ENCODE measurements at places on chromosomes 4 and X.

- no peak for DNase-seq
Measured at GRCh38 chrX:42943051-42943974, 165.3 kb upstream of the PPP1R2C start.

- no peak for DNase-seq
Measured at GRCh38 chr4:1869530-1870327, 1.5 kb upstream of the NSD2 start.

DNA sequence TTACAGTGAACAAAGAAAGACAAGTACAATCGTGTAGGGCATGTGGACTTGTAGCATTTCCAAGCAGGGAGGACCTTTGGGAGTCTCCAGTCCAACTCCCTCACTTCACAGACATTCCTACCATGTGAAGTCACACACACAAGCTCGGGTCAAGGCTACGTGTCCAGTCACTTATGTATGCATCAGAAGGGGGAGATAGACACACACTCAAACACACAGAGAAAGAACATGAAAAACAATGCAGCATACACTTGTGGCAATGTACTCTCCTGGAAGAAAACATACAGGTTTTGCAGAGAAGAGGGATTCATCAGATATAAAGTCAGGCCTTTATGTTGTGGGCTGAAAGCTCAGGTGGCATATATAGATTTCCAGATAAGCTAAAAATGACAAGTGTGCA, 136.1 kb upstream of the MID1 start:
- no peak for DNase-seq

DNA sequence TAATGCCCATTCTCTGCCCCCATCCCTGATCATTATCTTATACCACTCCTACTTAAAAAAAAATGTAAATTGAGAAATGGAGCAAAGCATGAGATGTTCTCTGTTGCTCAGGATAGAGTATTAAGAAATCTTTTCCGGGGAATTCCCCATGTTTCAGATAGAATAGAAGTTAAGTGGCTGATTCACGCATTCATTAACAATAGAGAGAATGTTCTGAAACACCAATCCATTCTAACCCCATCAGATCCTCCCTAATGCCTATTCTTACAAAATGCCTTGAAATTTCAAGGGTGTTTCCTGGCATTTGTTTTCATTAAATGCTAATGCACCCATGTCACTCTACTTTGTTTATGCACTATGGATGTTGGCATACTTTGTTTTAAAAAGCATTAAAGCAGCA, 101.1 kb downstream of the AREG start:
- no peak for DNase-seq

DNA sequence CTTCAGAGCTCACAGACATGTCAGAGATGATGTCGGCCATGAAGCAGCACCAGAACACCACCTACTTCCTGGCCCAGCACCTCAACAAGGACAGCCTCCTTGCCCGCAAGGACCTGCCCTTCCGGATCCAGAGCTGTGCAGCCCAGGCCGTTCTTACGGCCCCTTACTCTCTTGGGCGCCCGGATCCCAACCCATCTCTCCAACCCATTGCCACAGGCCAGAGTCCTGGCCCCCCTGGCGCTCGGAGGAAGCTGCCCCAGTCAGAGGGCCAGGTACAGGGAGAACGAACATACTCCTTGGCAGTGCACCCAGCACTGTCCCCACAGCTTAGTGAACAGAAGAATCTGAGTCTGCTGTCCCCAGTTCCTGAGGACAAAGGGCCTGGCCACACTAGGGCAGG, 27.9 kb upstream of the PRPS1 start:
- no peak for DNase-seq

DNA sequence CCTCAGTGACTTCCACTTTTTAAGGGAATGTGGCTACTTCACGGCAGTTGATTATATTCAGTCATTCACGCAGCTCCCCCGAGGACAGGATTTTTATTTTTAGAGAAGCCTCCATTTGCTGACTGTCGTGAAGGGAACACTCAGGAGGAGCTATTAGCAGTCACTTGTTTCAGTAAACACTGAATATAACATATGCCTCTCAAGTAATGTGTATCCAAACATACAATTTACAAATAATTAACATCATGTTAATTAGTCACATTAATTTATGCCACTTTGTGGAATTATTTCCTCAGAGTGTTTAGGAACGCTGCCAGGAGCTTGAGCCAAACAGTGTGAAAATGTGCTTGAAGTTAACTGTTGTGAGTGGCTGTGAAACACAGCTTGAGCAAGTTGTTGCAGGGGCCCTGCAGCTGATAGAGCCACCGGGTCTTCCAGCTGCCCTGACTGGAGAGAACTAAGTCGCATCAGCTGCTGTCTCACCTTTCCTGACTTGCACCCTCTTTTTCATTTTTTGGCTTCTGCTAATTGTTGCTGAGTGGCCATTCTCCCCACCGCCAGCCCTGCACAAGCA, 245.6 kb downstream of the LDB2 start:
- no peak for DNase-seq

DNA sequence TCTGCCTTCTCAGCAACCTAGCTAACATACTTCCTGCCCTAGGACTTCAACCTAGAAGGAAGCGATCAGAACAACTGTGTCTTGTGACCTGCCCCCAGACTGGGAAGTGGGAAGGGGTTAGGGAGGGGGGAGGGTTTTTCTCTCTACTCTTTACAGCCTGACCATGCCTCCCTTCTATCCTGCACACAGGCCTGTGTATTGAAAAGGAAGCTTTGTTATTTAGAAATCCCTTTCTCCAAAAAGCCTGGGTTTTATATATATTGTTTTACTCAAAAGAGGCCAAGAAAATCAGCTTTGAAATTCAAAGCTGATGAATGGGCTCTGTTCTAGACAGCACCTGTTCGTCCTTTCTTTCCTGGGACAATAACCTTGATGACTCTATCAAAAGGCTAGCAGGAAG, 35.2 kb upstream of the SMS start:
- no peak for DNase-seq

- no peak for DNase-seq
Measured at GRCh38 chrX:139932073-139932900, 566 bp downstream of the ATP11C start.

DNA sequence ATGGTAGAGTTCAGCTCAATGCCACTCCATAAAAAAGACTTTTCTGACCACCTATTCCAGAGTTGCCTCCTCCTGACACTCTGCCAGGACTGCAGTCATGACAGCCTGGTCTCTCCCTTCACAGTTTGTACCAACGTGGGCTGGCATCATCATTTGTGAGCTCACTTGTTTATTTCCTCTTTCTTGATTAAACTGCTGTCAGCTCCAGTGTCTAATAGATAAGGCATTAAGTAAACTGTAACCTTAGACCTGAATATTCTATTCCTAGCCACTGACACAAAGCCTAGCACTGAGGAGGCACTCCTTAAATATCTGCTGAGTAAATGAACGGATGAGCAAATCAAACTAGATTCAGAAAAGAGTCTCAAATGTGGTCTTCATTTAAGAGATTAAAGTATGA, 48.7 kb downstream of the DDX60 start:
- DNase-seq, result no peak

- DNase-seq, result no peak
Measured at GRCh38 chr4:106315476-106315967, 487 bp downstream of the TBCK start.

- DNase-seq, result peak; percentile 7
Measured at GRCh38 chr4:157045507-157046127, 30.3 kb upstream of the GLRB start.

- no peak for DNase-seq
Measured at GRCh38 chrX:118497180-118497818, 1.7 kb downstream of the DOCK11 start.

GRCh38 chr4:111492496-111492895, 652.8 kb upstream of the FAM241A start:
- DNase-seq, result no peak

DNA sequence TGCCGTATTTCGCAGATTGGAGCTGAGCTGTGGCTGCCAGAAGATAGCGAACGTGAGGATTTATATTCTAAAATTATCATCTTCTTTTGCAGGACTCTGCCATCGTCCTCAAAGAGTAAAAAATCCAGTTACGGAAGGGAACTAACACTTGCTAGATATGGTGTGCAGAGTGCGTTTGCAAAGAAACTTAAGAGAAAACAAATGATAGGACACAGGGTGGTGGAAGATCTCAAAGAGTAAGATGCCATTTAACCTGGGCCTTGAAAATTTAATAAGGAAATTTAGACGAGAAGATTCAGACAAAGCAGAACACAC, 566 bp downstream of the LARP7 start:
- no peak for DNase-seq

DNA sequence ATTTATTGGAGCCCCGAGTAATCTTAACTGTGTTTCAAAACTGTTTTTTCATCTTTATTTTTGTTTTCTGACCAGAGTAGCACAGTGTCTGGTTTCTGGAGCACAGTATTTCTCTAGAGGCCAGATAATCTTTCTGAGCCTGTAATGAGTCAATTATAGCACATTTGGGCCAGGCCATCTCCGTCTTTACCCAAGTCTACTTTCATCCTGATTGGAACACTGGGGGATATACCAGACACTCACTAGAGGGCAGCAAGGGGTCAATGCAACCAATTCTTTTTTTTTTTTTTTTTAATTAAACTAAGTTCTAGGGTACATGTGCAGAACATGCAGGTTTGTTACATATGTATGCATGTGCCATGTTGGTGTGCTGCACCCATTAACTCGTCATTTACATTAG, 282.0 kb downstream of the ARHGAP24 start:
- DNase-seq, result no peak

- DNase-seq, result peak; percentile 28
Measured at GRCh38 chrX:2691543-2692220, 587 bp downstream of the CD99 start.
